ENCODE measurements at places on chromosomes 7 and 10.

DNA sequence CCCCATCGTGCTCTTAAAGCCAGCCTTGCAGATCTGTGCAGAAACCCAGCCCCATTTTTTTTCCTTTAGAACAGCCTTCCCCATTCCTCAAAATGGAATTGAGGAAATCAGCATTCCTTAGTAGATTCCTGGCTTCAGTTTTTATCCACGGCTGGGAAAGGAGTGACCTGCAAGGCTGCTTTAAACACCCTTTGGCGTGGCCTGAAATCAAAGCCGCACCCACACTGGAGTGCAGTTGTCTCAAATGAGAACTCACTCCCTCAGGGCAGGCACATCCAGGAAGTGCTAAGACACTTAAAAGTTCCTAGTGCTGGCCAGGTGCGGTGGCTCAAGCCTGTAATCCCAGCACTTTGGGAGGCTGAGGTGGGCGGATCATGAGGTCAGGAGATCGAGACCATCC, 34.8 kb downstream of the HTR5A start:
- no peak for DNase-seq

DNA sequence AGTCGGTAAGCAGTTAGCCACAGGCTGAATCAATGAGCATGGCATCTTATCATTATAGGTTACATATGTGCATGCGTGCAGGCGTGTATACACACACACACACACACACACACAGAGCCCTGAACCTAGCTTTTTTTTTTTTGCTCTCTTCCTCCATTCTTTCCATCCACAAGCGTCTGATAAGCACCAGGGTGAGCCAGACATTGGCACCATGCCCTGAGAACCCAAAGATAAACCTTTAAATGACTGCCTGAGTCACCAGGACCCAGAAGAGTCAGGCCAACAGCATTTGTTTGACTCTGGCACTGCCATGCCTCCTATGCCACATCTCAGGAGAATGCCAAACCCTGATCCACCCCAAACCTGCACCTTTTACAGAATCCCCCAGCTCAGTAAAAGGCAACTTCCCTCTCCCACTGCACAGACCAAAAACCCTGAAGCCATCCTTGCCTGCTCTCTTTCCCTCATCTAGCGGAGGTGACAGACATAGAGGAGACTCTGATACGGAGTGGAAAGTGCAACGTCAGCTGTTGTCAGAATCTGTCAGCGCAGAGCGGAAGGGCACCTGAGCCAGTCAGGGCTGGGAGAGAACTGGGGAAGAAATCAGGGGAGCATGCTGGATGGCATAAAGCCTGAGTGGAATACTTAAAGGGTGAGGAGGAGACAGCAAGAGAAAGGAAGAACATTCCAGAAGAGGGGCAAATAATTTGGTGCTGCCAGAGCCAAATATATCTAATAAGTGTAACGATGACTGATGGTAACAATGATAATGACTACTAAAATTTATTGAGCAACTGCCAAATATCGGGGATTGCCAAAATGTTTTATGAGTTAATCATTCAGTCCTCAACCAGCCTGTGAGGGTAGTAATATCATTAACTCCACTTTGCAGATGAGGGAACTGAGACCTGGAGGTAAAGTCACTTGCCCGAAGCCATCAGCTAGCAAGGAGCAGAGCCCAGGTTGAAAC, 3.2 kb downstream of the PARP12 start:
- peak; percentile 63 for DNase-seq

- DNase-seq = no peak
Measured at GRCh38 chr7:30848121-30848855, 63.4 kb upstream of the AQP1 start.

- DNase-seq = no peak
Measured at GRCh38 chr10:113137941-113138685, 188.1 kb downstream of the TCF7L2 start.

GRCh38 chr7:37578350-37578749, 105.2 kb upstream of the GPR141 start:
- no peak for DNase-seq

- no peak for DNase-seq
Measured at GRCh38 chr10:77984986-77985385, 44.3 kb downstream of the POLR3A start.

DNA sequence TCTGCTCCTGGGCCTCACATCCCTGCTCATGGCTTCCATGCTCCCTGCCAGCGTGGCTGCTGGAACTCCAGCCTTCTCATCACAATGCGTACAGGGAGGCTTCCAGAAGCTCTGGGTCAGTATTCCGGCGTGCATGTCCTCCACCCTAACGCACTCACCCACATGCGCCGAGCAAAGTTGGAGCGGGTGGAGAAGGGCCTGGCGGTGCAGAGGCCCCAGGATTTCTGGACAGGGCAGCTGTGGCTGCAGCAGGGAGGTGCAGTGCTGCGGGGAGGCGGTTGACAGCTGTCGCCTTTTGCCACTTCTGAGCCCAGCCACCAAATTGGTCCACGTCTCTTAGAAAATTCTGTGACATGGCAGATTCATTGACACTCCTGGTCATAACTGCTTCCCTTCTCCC, 33.6 kb upstream of the FAM20C start:
- no peak for DNase-seq

GRCh38 chr10:133124357-133125211, 35.4 kb upstream of the KNDC1 start:
- no peak for DNase-seq

GRCh38 chr7:86942995-86943394, 116.5 kb downstream of the ELAPOR2 start:
- DNase-seq = no peak

- no peak for DNase-seq
Measured at GRCh38 chr7:98211676-98212531, 665 bp downstream of the BHLHA15 start.

DNA sequence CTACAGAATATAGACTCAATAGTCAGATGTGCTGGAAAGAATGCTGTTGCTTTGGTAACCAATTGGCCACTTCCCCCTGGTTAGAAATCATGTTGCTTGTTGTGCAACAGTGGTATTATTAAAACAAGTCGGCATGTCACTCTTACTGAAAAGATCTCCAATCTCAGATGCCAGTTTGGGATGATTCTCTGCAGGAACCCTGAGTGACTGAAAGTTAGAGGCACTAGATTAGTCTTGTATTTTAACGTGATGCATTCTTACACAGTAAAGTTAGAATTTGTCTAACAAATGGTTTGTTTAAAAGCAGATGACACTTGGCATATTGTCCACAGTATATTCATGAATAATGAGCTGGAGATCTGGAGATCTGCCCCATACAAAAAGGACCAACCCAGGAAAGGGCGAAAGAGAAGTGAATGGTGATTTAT, 287.6 kb downstream of the TWIST1 start:
- DNase-seq = no peak

- no peak for DNase-seq
Measured at GRCh38 chr10:122665329-122665860, 34.3 kb downstream of the C10orf120 start.

DNA sequence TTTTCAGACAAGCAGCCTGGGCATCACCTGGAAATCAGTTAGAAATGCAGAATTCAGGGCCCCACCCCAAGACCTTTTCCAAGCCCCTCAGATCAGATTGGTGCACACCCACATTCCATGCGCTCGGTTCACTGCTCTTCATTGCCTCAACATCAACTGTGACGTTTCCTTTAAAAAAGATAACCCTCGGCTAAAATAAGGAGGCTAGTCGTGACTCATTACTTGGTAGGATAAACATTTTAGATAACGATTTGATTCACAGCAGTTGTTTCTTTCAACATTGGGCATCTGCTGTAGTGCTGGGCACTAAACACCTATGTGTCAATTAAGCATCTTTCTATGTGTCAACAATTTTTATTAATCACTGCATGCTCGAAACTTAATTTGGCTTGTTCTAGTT, 191.1 kb upstream of the LRGUK start:
- DNase-seq = no peak

DNA sequence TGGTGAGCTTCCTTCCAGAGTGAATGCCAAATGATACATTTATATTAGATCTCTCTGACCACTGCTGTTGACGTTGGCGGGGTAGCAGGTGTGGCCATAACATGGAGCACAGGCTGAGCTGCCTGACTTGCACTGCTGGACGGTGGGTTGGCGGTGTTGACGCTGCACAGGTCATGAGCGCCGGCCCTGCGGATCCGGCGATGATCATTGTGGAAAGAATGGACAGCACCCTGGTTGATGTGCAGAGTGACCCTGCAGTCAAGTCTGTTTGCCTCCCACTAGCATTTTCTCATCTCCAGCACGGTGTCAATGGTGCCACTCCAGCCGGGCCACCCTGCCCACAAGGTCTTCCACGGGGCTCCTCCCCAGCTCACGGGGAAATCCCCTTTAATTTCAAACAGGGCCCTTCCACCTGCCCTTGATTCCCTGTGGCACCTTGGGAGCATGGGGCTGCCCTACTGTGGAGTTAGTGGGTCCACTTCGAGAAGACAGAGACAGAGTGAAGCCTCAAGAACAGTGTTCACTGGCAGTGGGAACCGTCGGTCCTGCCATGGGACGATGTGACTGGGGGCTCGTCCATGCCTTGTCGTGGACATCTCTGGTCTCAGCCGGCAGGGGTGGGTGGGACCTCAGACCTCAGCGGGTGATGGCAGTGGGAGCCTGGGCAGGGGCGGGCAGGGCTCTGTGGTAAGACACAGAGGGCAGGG, 613.5 kb downstream of the PTPRN2 start:
- no peak for DNase-seq

DNA sequence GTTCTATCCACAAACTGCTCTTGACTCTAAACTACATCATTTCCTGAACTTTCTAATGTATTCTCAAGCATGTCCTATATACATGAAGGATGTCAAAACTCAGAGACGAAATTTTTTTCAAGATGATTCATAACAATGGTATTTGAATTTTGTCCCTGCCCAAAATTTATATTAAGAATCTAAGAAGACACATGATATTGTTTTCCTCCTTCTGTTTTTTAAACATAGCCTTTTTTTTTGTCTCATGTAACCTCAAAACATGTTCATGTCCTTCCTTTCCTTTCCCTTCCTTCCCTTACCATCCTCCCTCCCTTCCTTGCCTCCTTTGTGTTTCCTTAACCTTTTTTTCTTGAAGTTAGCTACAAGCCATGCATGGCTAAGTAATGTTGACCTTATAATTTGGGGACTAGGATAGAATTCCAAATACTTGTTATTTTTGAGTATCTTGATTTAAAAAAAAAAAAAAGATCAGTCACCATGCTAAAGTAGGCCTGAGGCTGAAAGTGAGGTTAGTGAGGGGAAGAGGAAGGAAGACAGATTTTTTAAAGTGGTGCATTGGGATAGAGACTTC, 163.0 kb downstream of the SUGCT start:
- no peak for DNase-seq

- DNase-seq = no peak
Measured at GRCh38 chr7:30209951-30210350, 74.4 kb upstream of the ZNRF2 start.

GRCh38 chr7:94374231-94374630, 20.5 kb upstream of the COL1A2 start:
- DNase-seq = no peak

DNA sequence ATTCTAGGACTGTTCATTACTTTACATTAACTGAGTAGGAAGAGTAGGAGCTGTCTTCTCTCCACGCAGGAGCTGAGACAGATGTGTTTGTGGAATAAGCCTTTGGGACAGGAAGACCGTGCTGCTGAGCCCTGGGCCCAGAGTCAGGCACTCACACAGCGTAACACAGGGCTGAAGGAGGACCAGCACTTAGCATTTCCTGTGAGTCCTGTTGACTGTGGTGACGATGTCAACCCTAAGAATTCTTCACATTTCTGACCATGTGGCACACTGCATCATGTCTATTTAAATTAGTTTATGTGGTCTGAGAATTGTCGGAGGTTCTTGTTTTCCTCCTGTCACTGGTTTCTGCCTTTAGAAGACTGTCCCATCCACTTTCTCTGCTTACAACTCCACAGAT, 117.2 kb downstream of the PIP4K2A start:
- DNase-seq = no peak

DNA sequence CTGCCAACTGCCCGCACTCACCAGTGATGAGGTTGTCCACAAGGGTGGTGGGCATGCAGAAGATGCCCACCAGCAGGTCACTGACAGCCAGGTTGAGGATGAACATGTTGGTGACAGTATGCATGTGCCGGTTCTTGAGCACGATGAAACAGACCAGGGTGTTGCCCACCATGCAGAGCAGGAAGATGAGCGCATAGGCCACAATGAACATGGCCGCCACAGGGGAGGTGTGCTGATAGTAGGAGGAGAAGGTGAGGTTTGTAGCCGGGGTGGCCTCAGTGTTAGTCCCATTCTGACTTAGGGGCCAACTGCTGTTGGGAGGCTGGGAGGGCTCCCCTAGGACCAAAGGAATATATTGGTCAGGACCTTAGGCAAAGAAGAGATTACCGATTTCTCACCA, 17.7 kb downstream of the NPFFR1 start:
- no peak for DNase-seq

GRCh38 chr10:14625192-14625631, 149.5 kb downstream of the FAM107B start:
- no peak for DNase-seq

GRCh38 chr10:133154996-133155778, 4.8 kb upstream of the KNDC1 start:
- no peak for DNase-seq

- DNase-seq = no peak
Measured at GRCh38 chr7:91149341-91150246, 114.6 kb upstream of the FZD1 start.

- peak; percentile 16 for DNase-seq
Measured at GRCh38 chr10:944034-944831, 12.7 kb upstream of the LARP4B start.

- no peak for DNase-seq
Measured at GRCh38 chr10:131998050-131998844, 16.5 kb upstream of the BNIP3 start.

GRCh38 chr7:116950889-116951351, 2.4 kb upstream of the ST7 start:
- no peak for DNase-seq

DNA sequence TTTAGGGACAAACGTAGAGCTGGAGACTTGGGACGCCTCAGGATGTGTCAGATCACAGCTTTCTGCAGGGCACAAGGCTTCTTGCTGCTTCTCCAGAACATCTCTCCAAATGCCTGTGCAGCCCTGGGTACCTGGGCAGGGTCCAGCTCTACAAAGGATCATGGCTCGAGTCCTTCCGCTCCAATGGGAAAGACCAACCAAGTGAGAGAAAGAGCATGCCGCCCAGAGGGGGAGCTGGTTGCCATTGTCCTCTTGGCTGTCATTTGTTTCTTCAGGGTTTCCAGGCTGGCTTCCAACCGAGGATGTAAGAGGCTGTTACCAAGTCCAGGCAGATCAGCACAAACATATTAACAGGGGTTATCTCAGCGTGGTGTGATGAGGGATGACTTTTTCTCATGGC, 5.6 kb upstream of the LEP start:
- no peak for DNase-seq

GRCh38 chr10:94496010-94496409, 49.6 kb upstream of the HELLS start:
- DNase-seq = no peak

GRCh38 chr7:35605760-35606159, 89.2 kb downstream of the HERPUD2 start:
- DNase-seq = no peak

All from stimulated activated CD4-positive, alpha-beta T cell treated with anti-CD3 and anti-CD28 coated beads, Interleukin-4, amount 100 ng/mL, for 24 hours (primary cell).